M059J (cell line): ENCODE measurements at places on chromosomes 16 and 17. TPM values are rescaled to one million over a fixed set of nuclear protein-coding genes. Genes with fewer than 3 reads are reported as not detected.

DNA sequence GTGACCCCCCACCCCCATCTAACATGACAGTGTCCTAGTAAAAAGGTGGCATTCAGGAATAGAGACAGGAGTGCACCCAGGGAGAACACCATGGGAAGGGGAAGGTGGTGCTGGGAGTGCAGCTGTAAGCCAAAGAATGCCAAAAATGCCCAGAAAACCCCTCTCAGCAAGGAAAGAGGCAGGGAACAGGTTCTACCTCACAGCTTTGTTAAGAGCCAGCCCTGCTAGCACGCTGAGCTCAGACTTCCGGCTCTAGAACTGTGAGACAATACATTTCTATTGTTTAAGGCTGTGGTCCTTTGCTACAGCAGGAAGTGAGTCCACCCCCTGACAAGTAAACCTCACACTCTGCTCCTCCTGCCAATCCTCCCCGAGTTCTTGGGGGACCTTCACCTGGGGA lies 302.4 kb upstream of the N4BP1 start:
- no peak for DNase-seq

Gene CFAP52
- not detected in 2 replicates for total RNA-seq

Gene CRYBA1
- total RNA-seq: not detected in 2 replicates

- DNase-seq: no peak
Measured at GRCh38 chr17:58331815-58332777, 3.5 kb upstream of the TSPOAP1 start.

DNA sequence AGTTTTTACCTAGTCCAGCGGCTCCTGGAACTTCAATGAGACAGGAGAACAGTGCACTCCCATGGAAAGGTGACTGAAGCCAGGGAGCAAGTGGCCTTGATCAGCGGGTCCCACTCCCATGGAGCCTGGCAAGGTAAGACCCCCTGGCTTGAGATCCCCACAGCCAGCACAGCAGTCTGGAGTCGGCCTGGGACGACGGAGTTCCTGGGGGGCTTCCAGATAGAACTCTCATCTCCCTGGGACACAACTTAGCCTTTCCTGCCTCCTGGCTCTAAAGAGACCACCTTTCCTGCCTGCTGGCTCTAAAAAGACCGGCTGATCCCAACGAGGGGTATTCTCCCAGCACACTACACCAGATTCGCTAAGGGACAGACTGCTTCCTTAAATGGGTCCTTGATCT lies 1279.0 kb upstream of the GOT2 start:
- DNase-seq: no peak

Gene HSD11B2
- 0.25 and 0.30 TPM in 2 replicates for total RNA-seq

GRCh38 chr17:43591779-43592562 lies 45.8 kb upstream of the ETV4 start:
- DNase-seq: peak; percentile 59

- no peak for DNase-seq
Measured at GRCh38 chr16:78275420-78275819, 176.0 kb downstream of the WWOX start.

- DNase-seq: no peak
Measured at GRCh38 chr16:5918567-5919130, 821.1 kb upstream of the EEF2KMT start.
